ENCODE measurements at places on chromosomes 2 and 18.
A peak's percentile ranks its signal among the peaks of the same experiment; 100 is the strongest.

- peak; percentile 41 for DNase-seq
Measured at GRCh38 chr18:42053188-42053781, 98.3 kb downstream of the PIK3C3 start.

- DNase-seq: no peak
Measured at GRCh38 chr2:205675861-205676516, 6.3 kb upstream of the NRP2 start.

- DNase-seq: no peak
Measured at GRCh38 chr2:164773635-164774034, 68.0 kb downstream of the COBLL1 start.

DNA sequence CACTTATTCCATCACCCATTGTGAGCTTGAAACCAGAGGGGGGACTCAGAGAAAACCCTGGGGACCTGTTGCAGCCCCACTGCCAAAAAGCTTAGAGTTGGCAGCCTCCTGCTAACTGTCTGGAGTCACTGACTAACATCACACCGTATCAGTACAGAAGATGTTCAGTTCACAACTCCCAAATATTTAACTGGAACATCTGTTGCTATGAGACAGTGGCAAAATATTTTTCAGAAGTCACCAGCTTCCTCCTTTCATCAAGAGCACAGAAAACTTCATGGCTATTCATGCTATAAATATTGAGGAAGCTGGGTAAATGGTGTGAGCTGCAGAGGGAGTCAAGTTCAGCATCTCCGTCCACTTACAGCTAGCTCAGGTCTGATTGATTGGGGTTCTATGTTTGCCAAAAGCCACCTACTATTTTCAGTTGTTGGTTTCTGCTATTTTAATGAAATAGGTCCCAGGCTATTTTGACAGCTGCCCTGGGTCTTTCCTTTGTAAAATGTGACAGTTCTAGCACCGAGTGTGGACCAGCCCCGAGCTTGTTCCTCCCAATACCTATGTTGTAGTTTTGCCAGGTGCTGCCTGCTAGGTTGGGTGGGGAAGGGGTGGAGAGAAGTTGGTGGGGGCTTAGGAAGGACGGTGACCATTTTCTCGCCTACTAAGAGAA is 9.8 kb downstream of the TUBB6 start:
- no peak for DNase-seq

DNA sequence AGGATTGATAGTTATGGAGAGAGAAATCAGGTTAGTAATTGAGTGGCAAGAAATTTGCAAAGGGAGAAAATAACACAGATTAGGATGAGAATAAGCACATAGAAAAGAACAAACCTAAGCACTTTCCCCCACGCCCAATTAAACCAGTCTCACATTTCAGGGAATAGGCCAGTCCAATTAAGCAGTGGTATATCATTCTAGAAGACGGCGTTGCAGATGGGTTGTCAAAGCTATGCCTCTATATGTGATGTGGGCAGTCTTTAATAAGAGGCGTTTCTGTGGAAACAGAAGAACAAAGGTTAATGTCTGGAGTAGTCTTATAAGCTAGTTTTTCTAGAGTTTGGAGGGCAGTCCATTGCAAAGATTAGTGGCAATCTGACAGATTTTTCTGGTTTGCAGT is 61.6 kb downstream of the B3GNT2 start:
- no peak for DNase-seq

DNA sequence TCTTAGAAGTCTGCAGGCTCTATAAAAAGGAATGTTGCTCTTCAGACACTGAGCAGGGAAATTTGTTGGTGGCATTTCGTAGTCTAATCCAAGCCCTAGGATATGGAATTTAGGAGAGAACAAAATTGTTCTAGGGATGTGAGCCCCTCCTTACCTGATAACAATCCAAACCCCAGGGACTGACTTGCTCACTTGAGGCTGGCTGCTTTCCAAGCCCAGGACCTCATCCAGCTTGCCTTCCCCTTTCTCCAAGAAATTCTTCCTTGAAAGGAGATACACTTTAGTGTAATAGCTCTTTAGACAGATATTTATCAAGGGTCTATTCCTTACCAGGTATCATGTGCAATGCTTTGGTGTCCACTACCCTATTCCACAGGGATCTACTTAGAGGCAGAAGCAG is 279.8 kb downstream of the C1D start:
- no peak for DNase-seq

Measured in central memory CD4-positive, alpha-beta T cell (primary cell).